Stimulated activated CD8-positive, alpha-beta memory T cell treated with anti-CD3 and anti-CD28 coated beads, Interleukin-12 subunit alpha, Interleukin-12 subunit beta, amount 100 ng/mL, for 4 hours (primary cell): ENCODE measurements at places on chromosomes 3 and 15.
A peak's percentile ranks its signal among the peaks of the same experiment; 100 is the strongest.

DNA sequence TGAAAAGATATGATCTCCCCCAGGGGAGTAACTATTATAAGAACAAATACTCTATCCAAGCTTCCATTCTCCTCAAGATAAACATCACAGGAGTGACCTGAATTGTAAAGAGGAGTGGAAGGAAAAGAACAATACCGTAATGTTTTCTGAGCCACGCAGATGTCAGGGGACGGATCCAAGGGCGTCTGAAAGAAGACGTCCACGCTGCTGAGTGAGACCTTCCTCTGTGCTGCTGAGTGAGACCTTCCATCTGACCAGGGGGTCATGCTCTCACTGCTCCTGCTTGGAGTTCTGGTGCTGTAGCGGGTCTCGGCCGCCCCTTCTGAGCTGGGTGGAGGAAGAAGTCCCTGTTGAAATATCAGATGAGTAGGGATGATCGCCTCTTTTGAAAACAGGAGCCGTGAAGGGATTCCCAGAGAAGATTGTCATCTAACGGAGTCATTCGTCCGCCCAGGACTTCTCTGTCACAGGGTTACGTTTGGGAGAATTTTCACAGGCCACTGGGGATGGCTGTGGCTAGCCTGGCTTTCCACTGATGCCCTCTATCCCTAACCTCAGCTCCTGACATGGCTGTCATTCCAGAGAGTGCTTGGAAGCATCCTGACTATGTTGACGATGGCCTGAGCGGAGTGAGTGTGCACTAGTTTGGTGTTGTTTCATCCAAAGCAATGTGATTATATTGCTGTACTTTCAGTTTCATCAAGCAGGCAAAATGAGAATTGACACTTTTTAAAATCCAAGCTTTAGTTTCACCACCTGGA, 184.9 kb downstream of the APBA2 start:
- no peak for DNase-seq

DNA sequence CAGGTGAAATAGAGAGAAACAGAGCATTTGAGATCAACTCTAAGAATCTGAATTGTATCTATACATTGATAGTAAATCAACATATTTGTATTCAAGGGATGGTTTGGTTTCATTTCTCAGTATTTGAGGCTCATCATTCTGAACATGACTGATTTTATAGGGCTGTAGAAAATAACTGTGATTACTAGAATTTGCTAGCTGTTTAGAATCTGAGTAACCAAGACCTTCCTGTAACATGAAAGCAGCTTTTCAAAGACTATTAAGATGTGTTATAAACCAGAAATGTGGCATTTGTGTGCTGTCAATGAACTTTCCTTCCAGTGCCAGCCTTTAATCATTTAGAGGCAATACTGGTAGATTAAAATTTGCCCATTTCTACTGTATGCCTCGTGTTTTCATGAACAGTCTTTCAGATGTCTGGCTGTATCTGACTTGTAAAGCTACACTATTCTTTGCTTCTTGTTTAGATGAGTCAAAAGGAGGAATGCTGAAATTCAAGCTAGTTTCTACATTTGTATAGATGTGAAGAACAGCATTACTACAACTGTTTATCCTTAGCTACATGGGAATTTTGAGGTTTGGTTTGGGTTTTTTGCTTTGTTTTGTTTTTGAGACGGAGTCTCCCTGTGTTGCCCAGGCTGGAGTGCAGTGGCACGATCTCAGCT, 137.3 kb upstream of the BHLHE40 start:
- DNase-seq = no peak

GRCh38 chr15:91099995-91100813, at the start of gene SV2B:
SV2B (plus strand) TSS chr15:91100257; CDS start chr15:91226264, 126,007 bp downstream.
- peak; percentile 22 for DNase-seq

DNA sequence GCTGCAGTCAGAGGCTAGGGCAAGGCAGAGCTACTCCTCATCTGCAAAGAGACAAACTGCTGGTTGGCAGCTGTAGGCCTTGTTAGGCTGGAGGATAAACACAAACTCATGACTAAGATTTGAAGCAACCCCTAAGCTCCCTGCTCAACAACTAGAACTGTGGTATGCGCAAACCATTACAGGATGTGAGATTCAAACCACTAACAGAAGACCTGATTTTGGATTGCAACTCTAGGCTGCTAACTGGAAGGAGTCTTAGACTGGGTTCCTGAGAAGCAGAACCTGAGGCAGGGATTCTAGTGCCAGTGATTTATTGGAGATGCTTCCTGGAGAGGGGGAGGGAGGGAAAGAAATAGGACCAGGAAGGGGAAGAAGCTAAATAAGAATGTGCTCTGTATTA, 22.5 kb downstream of the CCR4 start:
- no peak for DNase-seq

- no peak for DNase-seq
These were observed 29.8 kb downstream of the HGD start for GRCh38 chr3:120652281-120652680.

DNA sequence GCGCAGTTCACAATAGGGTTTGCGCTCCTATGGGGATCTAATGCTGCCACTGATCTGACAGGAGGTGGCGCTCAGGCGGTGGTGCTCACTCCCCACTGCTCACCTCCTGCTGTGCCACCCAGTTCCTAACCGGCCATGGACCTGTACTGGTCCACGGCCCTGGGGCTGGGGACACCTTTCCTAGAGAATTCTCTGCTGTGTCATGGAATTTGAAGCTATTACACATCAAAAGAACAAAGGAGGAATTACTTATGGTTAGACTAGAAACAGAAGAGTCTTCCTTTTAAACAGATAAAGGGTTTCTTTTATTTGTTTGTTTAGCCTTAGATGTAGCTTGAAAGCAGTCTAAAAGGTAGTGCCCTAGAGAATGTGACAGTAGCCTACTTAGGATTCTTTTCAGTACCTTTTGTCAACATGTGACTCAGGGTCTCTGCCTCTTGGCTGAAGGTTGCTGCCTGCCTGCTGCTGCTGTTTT, 50.3 kb downstream of the PAK2 start:
- DNase-seq = no peak

- DNase-seq = no peak
These were observed 51.7 kb downstream of the ZIC4 start for GRCh38 chr3:147354623-147355022.

GRCh38 chr3:55819005-55819404, 331.9 kb upstream of the WNT5A start:
- no peak for DNase-seq

GRCh38 chr3:57863380-57863779, 107.3 kb downstream of the SLMAP start:
- DNase-seq = no peak

GRCh38 chr3:132135628-132136333, 101.0 kb upstream of the CPNE4 start:
- DNase-seq = no peak

GRCh38 chr3:73694983-73695757, 70.4 kb upstream of the PDZRN3 start:
- DNase-seq = no peak

DNA sequence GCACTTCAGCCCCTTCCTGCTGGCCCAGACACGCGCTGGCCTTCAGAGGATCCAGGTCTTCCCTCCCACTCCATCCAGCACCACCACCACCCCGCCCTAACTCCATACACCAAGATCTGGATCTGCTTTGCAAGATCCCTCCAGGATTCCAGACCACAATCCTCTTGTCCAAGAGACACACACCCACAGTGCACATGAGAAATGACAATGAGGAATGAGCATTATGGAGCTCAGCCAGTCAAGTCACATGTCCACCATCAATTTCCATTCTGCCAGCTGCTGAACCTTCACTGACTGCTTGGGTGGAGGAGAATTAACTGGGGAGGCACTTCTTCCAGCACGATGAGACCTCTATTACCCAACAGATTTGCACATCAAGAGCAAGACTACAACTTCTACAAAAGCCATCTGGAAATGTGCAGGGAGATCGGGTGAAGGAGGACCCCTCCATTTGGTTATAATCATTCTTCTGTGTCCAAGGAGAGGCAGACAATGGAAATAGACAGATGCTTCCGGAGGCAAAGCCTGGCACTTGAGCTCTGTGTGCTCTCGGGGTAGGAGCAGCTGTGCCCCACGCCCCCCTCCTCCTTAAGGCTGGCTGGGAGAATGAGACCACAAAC, 12.3 kb upstream of the SPATA12 start:
- no peak for DNase-seq

GRCh38 chr3:45571216-45571615, 23.3 kb upstream of the LIMD1 start:
- no peak for DNase-seq

GRCh38 chr3:153911116-153911515, 210.1 kb upstream of the ARHGEF26 start:
- DNase-seq = no peak

DNA sequence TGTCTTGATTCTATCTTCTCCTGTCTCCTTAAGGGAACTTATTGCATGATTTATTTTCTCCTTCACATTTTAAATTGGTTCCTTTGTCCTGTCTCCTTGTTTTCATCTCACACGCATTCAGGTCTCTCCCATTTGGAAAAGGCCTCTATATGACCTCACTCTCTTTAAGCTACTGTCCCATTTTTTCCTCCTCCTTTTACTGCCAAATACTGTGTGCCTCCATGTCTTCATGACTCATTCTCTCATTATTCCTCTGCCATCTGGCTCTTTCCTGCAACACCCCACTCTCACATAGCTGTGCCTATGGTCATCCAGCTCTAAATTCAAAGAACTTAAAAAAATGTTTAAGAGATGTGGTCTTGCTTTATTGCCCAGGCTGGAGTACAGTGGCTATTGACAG, 48.0 kb downstream of the TYRO3 start:
- no peak for DNase-seq

DNA sequence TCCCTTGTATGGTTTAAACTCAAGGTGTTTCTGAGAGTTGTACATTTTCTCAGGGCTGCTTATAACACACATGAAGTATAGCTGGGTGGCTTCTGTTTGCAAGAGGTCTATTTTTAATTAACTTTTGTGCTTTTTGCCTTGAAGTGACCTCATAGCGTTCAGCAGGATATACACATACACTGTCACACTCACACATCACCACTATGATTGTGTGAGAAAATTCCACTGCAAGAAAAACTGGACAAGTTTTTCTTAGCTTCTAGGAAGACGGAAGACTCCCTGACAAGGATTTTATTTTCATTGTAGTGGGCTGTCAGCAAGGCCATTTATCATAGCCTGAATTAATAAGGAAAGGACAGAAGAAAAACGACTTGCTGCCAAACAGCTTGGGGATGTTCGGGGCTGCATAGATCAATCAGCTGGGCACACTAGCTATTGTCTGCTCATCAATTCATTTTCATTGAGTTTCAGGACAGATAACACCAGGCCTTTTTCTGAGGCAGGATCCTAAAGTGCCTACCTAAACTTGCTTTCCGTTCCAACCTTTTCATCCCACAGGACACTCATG, 192.8 kb upstream of the CRBN start:
- no peak for DNase-seq

DNA sequence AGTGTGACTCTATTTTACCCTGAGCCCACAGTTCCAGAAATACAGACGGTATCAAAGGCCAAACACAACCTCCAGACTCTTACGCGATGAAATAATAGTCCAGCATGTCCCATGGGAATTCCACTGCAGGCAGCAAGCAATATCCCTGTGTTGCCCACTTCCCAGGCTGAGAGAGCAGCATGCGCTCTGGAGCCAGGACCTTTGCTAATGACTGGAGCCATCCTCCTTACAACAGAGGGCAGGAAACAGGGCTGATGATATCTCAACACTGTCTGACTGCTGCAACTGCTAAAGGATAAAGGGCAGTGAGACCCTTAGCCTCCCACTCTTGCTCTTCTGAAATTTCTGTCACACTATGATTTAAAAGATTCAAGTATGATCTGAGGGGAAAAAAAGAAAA, 34.8 kb downstream of the MCF2L2 start:
- no peak for DNase-seq

GRCh38 chr3:161412123-161412522, 40.8 kb upstream of the SPTSSB start:
- no peak for DNase-seq

GRCh38 chr15:85500060-85500708, 119.8 kb downstream of the AKAP13 start:
- no peak for DNase-seq

GRCh38 chr15:39596358-39597051, 15.6 kb downstream of the THBS1 start:
- no peak for DNase-seq

DNA sequence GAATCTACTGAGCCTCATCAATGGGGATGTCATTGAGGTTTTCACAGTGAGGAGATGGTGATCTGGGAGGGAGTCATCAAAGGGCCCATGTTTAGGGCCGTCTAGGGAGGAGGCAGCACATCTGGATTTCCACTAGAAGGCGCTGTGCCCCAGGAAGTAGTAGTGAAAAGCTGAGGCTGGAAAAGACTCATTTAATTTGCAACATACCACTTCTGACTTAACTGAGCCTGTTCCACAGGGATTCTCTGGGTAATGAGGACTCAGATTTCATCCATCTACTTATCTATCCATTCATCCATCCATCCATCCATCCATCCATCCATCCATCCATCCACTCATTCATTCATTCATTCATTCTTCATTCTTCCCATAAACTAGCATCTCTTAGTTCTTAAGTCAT, 17.4 kb upstream of the SHF start:
- DNase-seq = no peak

GRCh38 chr3:88031642-88032077, 27.1 kb downstream of the CGGBP1 start:
- DNase-seq = no peak

- no peak for DNase-seq
These were observed 369.2 kb upstream of the IL12A start for GRCh38 chr3:159619341-159619885.

- DNase-seq = no peak
These were observed 32.8 kb downstream of the NCEH1 start for GRCh38 chr3:172678068-172678467.

GRCh38 chr3:160125258-160125657, 100.0 kb upstream of the C3orf80 start:
- DNase-seq = no peak

GRCh38 chr15:85623315-85624049, 171.2 kb downstream of the KLHL25 start:
- DNase-seq = no peak

DNA sequence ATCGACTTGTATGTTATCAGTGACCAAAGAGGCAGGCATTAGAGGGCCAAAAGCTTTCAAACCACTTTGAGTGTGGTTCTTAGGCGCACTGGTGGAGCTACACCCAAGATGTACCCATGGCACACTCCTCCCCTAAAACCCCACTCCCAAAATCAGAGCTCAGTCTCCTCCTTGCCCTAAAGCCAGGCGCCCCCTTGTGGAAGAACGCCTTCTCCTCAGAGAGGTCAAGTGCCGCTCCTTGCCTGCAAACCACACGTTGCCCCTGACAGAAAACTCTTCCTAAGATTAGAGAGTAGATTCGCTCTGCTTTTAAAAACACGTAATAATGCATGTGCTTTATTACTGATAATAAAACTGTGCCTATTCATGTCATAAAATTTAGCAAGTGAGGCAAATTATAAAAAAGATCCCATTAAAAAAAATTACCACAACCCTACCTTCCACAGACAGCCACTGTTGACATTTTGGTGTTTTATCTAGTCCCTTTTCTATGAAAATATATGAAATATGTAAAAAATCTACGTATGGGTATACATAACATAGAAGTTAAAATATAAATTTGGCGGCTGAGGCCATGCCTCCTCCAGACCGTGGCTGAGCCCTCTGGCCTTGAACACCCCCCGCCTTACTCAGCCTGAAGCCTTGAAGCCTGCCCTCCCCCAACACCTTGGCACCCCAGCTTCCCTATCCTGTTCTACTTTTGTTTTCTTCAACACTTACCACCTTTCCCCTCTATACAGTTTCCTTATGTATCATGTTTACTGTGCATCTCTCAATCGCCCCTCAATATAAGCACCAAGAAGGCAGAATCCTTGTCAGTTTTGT, 33.5 kb downstream of the BCL2L10 start:
- DNase-seq = peak; percentile 49

GRCh38 chr3:157088601-157089454, 71.1 kb downstream of the CCNL1 start:
- peak; percentile 91 for DNase-seq

- no peak for DNase-seq
These were observed 35.6 kb downstream of the PDCD6IP start for GRCh38 chr3:33834096-33834453.
